Activated CD4-positive, alpha-beta T cell treated with anti-CD3 and anti-CD28 coated beads, Interleukin-2, amount 10 ng/mL, durations not matched to agents 7 days and 5 days (primary cell): ENCODE measurements at places on chromosomes 7 and 10.
A peak's percentile ranks its signal among the peaks of the same experiment; 100 is the strongest.

DNA sequence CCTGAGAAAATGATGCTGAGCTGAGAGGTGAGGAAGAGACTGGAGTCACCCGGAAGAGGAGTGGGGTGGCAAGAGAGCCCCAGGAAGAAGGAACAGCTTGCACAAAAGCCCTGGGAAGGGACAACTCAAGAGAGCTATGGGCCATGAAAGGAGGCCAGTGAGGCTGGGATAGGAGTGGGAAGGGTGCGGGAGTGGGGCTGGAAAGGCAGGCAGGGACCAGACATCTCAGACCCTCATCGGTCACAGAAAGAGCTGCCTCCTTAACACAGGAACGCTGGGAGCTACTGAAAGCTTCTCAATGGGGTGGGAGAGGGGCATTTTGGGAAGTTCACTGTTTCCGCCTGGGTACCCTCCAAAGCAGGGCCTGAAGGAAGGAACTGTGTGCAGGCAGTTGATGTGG lies 122.0 kb upstream of the UNC5B start:
- DNase-seq: no peak

DNA sequence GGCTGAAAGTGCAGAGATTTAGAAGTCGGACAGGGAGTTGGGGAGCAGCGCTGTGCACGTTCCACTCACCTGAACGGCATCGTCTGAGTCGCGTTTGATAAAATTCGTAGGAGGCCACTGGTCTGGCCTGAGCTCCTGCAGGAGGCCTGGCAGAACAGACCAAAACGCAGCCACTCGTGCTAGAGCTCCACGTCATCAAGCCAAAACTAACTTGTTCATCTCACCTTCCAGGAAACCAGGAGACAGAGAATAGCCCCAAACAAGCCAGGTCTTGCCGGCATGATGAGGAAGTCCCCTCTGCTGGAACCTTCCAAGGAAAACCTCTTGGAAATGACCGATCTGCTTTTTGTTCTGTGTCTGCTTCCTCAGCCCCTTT lies 43.4 kb upstream of the DNAJB6 start:
- no peak for DNase-seq

GRCh38 chr7:149462101-149462520 lies 1.2 kb upstream of the ZNF777 start:
- DNase-seq: no peak

DNA sequence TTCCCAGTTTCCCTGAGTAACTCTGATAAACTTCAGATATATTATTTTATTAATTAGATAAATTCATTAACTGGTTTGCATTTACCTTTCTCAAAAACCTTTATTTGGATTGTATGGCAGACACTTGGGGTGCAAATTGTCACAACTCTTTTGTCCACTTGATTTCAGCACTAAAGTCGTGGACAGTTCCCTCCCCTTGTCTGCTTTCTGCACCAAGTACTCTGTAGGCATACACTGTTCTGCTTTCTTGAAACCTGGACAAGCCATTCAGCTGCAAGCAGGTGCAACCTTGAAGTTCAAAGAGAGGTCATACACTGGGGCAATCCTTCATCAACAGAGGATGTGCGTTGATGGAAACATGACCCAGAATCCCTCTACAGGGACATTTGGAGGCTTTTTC lies 162.9 kb downstream of the ARL5B start:
- peak; percentile 7 for DNase-seq

- DNase-seq: no peak
Measured at GRCh38 chr7:99036546-99037111, 107.3 kb downstream of the SMURF1 start.
